ENCODE measurements at places on chromosomes 3 and 15.

DNA sequence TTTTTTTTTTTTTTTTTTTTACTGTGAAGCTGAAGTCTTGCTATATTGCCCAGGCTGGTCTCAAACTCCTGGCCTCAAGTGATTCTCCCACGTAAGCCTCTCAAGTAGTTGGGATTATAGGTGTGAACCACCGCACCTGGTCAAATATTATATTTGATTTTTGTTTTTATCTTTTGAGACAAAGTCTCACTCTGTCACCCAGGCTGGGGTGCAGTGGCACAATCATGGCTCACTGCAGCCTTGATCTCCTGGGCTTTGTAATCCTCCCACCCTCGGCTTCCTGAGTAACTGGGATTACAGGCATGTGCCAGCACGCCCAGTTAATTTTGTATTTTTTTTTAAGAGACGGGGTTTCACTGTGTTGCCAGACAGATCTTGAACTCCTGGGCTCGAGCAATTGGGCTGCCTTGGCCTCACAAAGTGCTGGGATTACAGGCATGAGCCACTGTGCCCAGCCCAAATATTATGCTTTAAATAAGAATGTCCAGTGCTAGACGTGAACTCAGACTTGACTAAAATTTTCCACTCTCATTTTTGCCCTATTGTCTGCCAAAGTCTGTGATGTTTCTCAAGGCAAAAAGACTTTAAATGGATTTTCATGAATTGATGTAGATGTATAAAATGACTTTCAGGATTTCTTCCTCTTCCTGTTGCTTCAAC lies 33.4 kb upstream of the CRBN start:
- DNase-seq = no peak

DNA sequence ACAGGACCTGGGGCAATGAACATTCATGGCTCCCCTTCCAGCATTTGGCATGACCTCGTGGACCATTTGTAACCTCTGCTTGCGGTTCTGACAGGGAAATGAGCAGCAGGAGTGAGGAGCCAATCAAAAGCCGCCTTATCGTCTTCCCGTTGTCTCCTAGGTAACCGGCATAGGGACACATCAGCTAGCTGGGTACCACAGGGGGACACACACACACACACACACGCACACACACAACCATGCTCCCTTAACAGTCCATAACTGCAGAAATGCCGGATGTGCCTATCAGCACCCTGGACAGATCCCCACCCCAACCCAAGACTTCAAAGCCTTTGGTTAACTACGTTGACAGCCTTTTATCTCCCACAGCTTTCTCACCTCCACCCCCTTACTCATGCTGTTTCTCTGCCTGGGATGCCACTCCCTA lies 53.4 kb upstream of the CCDC174 start:
- DNase-seq = peak; percentile 8

DNA sequence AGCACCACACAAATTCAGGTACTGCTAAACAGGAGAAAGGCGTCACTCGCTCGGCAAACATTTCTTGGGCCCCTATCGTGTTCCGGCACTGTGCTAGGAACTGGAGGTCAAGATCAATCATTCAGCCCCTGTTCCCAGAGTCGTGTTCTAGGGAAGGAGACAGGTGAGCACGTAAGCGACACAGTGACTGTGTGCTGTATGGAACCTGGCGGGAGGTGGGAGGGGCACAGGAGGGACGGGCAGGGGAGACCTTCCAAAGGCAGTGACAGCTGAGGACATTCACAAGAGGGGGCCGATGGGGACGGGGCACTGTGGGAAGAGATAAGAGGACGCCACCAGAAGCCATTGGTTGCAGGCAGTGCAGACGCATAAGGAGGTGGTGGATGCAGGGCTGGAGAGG lies 32.2 kb downstream of the BDH1 start:
- no peak for DNase-seq

DNA sequence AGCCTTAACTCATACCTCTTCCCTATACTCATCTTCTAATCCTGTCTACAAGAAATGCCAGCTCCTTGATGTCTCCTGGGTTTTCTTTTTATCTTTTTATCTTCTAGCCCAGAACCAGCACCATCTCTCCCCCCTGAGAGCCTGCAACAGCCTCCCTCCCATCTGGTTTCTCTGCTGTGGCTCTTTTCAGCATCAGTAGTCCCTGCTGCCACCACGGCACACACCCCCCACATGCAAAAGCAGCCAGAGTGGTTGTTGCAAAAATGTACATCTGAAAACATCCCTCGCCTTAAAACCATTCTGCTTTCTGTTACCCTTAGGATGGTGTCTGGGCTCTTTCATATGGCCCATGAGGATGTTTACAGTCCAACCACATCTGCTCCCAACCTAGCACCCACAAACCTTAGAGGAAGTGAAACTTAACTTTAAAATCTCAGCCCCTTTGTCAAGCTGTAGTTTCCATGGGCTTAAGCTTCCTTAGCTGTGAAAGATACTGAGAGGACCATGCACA lies 775 bp downstream of the TTC21A start:
- no peak for DNase-seq

DNA sequence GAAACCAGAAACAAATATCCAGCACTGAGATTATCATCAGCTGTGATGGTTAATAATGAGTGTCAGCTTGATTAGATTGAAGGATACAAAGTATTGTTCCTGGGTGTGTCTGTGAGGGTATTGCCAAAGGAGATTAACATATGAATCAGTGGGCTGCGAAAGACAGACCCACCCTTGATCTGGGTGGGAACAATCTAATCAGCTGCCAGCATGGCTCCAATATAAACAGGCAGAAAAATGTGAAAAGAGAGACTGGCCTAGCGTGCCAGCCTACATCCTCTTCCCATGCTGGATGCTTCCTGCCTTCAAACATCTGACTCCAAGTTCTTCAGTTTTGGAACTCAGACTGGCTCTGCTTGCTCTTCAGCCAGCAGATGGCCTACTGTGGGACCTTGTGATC lies 869.5 kb downstream of the SI start:
- DNase-seq = no peak

DNA sequence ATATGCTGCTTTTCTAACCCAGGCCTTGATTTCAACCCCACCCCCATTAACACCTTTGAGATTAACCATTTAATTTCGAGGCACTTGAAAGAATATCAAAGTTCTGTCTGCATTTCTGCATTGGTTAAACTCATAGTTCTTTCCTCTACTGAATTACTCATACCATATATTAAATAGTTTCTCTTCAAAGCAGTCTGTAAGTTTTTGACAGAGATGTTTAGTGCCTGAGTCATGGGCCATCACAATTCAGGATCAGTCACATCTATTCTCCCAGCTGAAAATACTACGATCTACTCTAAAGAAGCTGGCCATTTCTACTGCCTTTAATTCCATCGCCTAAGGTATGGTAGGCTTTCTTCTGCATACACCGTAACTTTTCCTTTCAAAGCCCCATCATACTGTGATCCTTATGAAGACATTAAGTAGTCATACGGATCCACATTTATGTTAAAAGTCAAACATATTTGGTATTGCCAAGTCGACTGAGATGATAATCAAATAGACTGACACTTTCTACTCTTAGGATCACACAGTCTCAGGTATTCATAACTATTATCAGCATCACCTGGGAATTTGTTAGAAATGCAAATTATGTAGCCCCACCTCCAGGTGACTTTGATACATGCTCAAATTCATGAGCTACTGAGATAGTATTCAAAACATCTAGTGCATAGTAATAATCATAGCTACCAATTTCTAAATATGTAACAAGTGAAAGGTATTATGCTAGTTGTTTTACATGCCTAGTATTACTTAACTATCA lies 489.4 kb upstream of the IL12A start:
- no peak for DNase-seq

DNA sequence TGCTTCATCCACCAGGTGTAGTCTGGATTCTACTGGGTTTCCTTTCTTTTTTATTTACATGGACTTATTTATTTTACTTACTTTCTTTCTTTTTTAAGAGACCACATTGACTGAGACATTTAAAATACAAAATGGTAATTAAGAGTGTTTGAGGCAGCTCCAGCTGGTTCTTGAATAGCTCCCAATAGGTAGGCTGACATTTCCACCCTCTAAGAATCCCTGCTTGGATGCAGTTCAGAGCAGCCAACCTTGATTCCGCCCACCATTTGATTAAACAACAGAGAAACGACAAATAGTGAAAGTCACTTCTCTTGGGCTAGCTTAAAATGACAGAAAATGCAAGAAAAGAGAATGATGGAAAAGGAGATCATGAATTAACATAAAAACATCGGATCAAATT lies 270.5 kb downstream of the TUSC7 start:
- DNase-seq = no peak

DNA sequence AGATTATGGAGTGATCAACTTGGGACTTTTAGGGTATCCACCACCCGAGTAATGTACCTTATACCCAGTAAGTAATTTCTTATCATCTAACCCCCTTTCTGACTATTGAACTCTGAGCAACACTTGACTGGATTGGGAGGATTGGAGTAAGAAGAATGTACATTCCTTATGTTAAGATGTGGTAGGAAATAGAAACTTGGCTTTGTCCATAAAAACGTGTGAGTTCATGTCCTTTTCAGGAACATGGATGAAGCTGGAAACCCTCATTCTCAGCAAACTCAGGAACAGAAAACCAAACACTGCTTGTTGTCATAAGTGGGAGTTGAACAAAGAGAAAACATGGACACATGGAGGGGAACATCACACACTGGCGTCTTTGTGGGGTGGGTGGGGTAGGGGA lies 112.3 kb downstream of the PTPRG start:
- DNase-seq = no peak

DNA sequence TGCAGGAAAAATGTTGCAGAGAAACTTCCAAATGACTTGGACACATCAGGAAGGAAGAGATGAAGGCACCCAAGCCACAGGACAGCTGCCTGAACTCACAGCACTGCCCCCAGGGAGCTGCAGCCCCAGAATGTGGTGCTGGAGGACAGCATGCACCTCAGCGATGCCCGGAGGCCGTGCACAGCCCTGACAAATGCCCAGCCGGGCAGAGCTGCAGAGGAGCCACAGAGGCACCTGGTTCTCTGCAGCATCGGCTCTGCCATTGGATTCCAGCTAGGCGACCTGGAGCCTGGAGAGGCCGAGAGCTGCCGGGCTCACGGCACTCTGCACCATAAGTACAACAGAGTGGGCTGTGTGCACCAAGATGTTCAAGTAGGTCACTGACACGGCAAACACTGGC lies 97.5 kb downstream of the OCA2 start:
- no peak for DNase-seq

DNA sequence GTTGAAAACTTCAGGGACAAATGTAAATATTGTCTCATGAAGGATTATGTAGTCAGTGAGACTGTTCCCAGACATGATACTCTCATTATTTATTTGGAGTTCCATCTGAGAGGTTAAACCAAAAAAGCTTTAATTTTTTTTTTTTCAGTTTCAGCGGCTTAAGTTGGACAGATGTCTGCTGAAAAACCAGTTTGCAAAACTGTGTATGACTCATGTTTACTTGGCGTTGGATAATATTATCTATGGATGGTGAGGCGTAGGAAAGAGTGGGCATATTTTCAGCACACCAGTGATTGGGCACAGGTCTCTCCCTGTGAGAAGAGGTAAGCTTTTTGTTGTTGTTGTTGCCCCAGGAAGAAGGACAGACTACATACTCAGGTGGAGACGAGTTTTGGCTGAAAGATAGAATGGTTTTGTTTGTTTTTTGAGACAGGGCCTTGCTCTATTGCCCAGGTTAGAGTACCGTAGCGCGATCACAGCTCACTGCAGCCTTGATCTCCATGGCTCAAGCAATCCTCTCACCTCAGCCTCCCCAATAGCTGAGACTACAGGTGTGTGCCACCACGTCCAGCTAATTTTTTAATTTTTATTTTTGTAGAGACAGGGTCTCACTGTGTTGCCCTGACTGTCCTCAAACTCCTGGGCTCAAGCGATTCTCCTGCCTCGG lies 16.4 kb upstream of the ANXA2 start:
- DNase-seq = no peak

DNA sequence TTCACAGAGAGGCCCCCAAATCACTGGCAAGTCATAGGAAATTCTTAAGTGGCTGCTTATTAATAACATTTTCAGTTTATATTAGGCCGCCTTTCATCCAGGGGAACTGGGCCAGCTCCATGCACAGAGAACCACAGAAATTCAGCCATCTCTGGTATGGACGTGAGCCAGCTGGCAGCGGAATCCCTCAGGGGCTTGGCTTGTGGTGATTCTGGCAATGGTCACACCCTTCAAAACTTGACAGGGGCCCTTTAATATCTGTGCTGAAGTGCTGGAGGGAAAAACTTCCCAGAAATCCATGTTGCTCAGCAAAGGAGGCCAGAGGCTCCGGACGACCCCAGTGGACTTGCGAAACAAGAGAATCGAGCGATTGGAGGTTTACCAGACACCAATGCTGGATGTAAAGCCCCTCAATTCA lies 11.3 kb downstream of the PRICKLE2 start:
- DNase-seq = no peak

DNA sequence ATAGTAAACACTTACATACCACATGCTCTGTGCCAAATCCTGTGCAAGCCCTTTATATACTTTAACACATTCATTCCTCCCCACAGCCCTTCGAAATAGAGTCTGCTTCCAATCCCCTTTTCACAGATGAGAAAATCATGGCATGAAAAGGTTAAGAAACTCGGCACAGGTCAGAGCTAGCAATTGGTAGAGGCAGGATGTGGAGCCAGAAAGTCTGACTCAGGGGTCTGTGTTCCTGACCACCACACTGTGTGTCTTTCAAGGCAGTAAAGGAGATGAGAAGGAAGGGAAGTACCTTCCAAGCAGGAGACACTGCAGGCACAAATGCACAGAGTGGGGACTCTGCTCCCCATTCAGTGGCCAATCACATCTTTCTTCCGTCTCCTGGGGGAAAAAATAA lies 61.1 kb downstream of the SCN11A start:
- DNase-seq = no peak

DNA sequence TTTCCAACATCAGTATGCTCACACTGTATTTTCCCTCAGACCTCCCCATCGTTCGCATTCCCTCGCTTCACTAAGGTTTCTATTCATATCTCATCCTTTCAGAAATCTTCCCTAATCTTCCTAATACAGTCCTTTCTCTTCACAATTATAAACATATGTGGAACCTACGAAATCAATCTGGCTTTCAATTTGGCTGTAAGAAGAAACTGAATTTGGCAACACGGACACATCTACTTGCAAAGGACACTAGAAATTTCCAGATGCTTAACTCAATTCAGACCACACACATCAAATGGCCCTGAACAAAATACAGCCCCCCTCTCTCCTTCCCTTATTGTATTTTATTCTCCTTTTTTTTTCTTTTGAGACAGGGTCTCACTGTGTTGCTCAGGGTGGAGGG lies 39.1 kb upstream of the TM4SF19 start:
- DNase-seq = no peak

All from stromal cell of bone marrow (primary cell).